ENCODE measurements at places on chromosomes 2 and 18. TPM values are rescaled to one million over a fixed set of nuclear protein-coding genes. Genes with fewer than 3 reads are reported as not detected.

The ASXL3 gene
- polyA plus RNA-seq, result 1.8 TPM

The SERPINB11 gene
- not detected for polyA plus RNA-seq

DNA sequence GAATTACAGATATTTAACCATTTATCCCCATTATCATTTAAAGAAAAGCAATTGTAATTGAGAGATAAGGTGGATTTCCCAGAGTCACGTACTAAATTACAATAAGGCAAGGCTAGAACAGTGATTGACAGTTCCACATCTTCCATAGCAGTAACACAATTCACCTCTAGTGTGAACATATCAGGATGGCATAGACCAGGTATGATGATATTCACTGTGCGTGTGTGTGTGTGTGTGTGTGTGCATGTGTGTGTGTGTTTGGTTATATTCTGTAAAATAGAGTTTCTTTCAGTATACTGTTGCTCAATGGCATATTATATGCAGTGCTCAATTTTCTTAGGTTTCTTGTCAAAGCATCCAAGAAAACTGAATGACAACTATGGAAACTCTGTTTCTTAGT is 1.7 kb downstream of the SCN2A start:
- no peaks in the 10 kb centered on the region for H3K4me1 ChIP-seq
- no peak for DNase-seq
- H3K4me3 ChIP-seq, result no peak overlapping the region
- H3K27ac ChIP-seq, result no peak overlapping the region
- no peaks in the 10 kb centered on the region for H3K27me3 ChIP-seq

DNA sequence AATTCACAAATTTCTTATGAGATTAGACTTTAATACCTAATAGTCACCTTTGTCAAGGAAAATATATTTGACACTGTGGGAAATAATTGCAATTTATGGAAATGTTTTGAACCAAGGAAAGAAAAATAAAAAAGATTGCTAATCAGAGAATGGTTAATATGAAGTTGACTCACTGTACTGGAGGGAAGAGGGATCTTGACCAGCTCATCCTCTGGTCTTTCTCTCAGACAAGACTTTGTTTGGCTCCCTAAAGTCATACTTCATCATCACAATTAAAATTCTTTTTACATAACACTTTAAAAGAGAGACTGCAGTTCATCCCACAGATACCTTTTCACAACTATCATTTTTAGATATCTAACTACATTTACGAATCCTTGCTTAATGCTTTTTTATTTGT is 538.5 kb upstream of the ZEB2 start:
- no peaks in the 10 kb centered on the region for H3K27me3 ChIP-seq
- H3K36me3 ChIP-seq, result no peaks in the 10 kb centered on the region
- DNase-seq, result no peak

All from ovary (tissue), 10 donors.